ENCODE measurements at places on chromosomes 2 and 18.

DNA sequence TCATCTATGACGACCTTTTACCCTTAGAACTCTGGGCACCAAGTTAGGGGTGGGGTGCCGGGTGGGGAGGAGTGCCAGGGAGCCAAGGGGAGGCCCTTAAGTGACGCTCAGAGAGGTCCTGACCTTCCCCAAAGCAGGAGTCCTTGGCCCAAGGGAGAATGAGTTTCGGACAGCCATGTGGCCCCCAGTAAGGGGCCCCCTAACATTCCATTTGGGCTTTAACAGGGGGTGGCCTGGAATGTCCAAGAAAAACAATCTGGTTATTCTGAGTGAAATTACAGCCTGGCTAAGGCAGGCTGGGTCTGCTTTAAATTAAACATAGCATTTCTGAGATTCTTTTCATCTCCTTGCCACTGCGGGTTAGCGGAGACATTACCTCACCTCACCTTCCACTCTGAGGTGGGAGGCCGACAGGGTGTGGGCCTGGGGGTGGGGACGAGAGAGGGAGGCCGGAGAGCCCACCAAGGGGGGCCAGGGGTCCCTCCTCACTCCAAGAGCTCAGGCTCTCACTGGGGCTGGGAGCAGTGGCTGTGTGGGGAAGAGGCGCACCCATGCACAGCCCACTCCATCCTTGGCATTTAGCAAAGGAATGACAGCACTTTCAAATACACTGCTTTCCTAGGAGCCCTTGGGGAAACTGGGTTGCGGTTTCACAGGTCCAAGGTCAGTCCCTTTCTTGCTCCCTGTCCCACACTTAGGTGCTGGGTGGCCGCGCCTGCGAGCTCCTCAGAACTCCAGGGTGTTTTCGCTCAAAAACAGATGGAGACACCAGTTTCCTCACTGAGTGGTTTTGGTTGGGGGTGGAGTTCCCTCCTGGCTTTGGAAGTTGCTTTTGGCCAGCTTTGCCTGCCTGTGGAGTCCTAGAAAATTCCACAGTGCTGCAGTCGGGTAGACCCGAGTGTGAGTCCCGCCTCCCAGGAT is 107.4 kb downstream of the POLR1A start:
- no peak for DNase-seq

DNA sequence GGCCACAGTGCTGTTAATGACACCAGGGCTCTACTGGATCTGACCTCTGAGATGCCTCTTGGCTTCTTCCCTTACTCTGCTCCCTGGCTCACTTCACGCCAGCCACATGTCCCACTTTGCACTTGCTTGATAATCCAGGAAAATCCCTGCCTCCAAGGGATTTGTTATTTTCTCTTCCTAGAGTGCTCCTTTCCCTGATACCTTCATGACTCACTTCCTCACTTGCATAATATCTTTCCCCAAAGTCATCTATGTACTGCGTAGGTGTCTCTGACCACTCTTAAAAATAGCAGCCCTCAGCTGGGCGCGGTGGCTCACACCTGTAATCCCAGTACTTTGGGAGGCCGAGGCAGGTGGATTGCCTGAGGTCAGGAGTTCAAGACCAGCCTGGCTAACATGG is 572.3 kb downstream of the PLCL1 start:
- DNase-seq = peak; percentile 36

- DNase-seq = no peak
Observed at GRCh38 chr2:127608061-127609030, 37.6 kb upstream of the GPR17 start.

- peak; percentile 63 for DNase-seq
Observed at GRCh38 chr2:84924173-84925106, 19.0 kb downstream of the TMSB10 start.

GRCh38 chr2:172086241-172087206 is 1.2 kb downstream of the DLX1 start:
- DNase-seq = peak; percentile 57

GRCh38 chr2:61632276-61633169 is 94.4 kb upstream of the XPO1 start:
- DNase-seq = no peak

GRCh38 chr2:80068038-80068731 is 236.4 kb downstream of the LRRTM1 start:
- no peak for DNase-seq

DNA sequence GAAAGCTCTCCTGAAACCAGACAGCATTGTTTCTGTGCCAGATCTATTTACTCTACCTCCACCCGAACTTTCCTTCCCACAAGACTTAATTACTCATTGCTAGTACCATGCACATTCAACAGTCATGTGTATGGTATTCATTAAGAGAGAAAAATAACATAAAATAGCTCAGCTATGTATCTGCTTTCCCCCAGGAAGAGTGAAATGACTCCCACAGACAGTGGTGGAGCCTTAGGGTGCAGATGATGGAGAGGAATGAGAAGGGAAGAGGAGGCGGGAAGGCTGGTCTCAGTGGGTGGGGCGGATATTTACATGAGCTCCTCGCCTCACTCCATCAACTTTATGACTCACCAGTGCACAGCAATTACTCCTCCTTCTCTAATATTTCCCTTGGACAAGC is 724.5 kb downstream of the EPHA4 start:
- DNase-seq = peak; percentile 85

- peak; percentile 15 for DNase-seq
Observed at GRCh38 chr2:134089454-134089853, 164.4 kb upstream of the MGAT5 start.

DNA sequence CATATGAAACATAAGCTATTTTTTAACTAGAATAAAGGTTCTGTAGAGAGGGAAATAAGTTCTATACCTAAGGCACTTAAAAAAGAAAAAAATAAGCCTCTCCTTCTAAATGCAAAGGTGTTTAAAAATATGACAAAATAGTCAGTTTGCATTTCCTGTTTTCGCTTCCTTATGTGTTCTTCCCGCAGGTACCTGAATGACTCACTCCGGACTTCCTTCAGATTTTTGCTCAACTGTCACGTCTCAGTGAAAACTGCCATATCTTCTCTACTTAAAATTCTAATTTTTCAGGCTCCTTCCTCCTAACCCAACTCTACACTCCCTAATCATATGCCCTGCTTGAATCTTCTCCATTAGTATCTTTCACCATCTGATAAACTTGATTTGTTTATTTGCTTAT is 1333.1 kb downstream of the LRP1B start:
- peak; percentile 60 for DNase-seq

GRCh38 chr2:208294482-208295024 is 28.5 kb downstream of the PIKFYVE start:
- DNase-seq = no peak

GRCh38 chr2:12764849-12765605 is 48.3 kb downstream of the TRIB2 start:
- DNase-seq = no peak

DNA sequence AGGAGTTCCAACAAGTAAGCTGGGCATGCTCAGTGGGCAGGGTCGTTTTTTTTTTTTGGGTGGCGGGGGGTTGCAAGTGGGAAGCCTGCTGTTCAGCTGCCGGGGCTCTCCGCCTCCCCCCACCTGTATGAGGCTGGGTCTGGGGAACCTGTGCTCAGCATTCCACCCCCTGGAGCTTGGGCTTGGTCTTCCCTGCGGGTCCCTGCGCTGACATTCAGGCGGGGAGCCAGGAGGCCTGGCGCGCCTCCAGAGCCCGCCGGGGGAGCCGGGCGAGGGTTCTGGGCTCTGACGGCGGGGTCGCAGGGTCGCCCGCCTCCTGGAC is 822 bp upstream of the GPD2 start:
- DNase-seq = no peak

- peak; percentile 86 for DNase-seq
Observed at GRCh38 chr2:30373881-30374302, 73.2 kb upstream of the LCLAT1 start.

- DNase-seq = no peak
Observed at GRCh38 chr2:79327460-79327859, 167.9 kb upstream of the REG3A start.

DNA sequence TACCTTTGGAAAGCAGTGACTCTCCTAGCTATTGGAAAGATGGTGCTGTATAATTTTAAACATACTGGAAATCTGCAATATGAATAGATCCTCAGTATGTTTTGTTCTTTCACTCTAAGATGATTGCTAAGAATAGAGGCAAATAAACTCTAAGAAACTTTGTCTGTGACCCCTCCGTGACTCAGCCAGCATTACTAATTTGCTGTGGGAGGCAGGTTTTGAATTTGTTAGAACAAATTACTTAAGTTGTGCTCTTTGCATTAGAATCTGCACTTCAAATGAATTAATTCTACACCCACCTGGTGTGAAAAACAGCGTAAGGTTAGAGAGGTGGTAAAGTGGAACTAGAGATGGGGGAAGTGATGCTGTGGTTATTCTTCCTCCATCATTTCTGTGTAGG is 142.2 kb downstream of the RAPGEF4 start:
- peak; percentile 25 for DNase-seq

GRCh38 chr2:12435430-12436222 is 281.1 kb upstream of the TRIB2 start:
- no peak for DNase-seq

DNA sequence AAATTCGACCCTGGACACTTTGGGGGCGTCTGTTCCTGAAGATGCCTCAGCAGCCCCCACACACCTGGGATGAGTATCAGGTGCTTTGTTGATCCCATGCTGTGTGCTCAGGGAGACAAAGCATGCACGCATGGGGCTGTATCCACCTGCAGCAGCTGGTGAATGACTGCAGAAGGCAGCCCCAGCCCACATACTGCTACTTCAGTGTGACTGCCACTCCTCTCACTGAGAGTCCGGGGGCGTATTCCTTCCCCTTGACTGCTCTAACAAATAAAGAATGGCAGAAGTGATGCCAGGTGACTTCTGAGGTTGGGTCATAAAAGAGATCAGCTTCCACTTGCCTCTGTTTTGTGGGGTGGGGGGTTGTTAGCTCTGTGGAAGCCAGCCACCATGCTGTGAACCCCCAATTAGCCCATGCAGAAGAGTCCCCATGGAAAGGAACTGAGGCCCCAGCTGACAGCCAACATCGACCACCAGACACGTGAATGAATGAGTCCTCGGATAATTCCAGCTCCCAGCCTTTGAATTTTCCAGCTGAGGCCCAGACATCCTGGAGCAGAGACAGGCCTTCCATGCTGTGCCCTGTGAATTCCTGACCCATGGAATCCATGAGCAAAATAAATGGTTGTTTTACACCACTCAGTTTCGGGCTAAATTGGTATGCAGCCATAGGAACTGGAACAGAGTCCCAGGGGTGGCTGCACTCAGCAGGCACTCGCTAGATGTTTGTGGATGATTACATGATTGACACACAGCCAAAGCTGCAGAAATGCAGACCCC is 289.3 kb downstream of the CELF4 start:
- DNase-seq = no peak

DNA sequence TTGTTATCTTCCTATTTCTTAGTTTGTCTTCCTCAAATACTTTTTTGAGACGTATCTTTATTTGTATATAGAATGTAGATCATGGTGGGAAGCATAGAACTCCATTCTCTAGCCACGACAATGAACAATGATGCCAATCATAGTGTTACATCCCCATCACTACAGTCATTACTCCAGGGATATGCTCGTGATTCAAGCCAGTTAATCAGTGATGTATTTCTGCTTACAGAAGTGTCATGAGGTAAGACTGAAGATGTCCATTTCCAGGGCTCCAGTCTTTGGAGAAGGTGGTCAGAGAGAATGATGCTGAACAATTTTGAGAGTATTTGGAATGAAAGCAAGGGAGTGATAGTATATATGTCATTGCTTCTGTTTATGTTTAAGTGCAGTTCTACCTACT is 777.2 kb upstream of the TMEFF2 start:
- DNase-seq = no peak

DNA sequence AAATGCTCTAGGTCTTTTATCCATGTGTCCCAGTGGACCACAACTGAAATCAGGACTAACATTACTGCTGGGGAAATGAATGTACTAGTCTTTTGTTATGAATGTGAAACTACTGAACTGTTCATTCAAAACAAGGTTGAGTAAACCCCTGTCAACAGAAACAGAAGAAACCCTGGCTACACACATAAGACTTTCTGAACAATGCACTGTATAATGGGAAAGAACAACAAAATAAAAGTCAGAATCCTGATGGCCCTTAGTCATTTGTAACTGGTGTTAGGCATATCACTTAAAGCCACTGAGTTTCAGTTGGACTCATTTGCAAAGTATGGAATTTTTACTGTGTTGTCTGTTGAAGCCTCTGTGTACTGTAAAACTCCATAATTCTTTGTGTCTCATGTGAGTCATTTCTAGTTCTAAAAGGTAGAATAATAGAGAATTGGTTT is 77.0 kb upstream of the UBXN4 start:
- DNase-seq = peak; percentile 69

DNA sequence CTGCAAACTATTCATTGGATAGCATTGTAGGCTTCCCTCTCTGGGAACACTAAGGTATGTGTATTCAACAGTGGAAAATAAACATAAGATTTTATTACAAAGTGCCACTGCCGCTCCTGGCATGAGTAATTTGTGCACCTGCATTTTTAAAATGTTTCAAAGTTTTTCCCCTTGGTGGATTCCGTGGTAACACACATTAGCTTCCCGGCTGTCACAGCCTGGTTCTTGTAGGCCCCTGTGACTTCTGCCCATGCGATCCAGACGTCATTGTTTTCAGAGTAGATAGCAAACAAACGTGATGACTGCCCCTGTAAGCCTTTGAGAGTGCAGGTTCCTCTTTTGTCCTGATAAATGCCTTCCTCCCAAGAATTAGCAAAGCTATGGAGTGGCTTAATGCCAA is 421.0 kb downstream of the ZNF521 start:
- DNase-seq = peak; percentile 48

GRCh38 chr2:154490530-154490929 is 208.0 kb upstream of the KCNJ3 start:
- no peak for DNase-seq

- no peak for DNase-seq
Observed at GRCh38 chr2:179141206-179141605, 91.3 kb upstream of the CCDC141 start.

- peak; percentile 61 for DNase-seq
Observed at GRCh38 chr18:596288-596881, 403 bp upstream of the CLUL1 start.

- DNase-seq = no peak
Observed at GRCh38 chr2:34936089-34936488, 1337.0 kb upstream of the FAM98A start.

- DNase-seq = peak; percentile 40
Observed at GRCh38 chr2:40220177-40220925, 231.5 kb downstream of the SLC8A1 start.

GRCh38 chr18:77669331-77669730 is 419.7 kb downstream of the GALR1 start:
- DNase-seq = no peak

GRCh38 chr2:179137200-179137759 is 87.3 kb upstream of the CCDC141 start:
- no peak for DNase-seq

GRCh38 chr18:50091509-50092244 is 103.3 kb downstream of the MYO5B start:
- DNase-seq = no peak

DNA sequence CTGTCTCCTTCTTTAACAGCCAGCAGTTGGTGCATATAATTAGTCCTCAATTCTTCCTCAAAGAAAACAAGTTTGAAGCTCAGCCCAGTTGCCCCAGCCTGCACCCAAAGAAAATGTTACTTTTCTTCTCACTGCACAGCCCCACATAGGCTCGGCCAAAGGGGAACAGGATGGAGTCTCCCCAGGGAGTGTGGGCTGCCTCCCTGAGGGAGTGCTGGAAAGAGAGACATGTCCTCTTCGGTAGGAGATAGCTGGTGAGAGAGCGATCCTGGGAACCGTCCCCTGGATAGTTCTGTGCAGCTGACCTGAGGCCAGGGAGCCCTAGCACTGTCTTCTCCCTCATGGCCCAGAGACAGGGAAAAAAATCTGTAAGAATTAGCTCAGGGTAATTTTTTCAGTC is 37.9 kb upstream of the CD207 start:
- DNase-seq = no peak

- DNase-seq = no peak
Observed at GRCh38 chr2:121103960-121104359, 181.0 kb downstream of the TFCP2L1 start.

Measured in PC-3 (cell line).